SK-N-DZ (cell line): ENCODE measurements at places on chromosomes 5 and 9.

GRCh38 chr5:61076626-61077025, 85.6 kb downstream of the SMIM15 start:
- no peak for DNase-seq

DNA sequence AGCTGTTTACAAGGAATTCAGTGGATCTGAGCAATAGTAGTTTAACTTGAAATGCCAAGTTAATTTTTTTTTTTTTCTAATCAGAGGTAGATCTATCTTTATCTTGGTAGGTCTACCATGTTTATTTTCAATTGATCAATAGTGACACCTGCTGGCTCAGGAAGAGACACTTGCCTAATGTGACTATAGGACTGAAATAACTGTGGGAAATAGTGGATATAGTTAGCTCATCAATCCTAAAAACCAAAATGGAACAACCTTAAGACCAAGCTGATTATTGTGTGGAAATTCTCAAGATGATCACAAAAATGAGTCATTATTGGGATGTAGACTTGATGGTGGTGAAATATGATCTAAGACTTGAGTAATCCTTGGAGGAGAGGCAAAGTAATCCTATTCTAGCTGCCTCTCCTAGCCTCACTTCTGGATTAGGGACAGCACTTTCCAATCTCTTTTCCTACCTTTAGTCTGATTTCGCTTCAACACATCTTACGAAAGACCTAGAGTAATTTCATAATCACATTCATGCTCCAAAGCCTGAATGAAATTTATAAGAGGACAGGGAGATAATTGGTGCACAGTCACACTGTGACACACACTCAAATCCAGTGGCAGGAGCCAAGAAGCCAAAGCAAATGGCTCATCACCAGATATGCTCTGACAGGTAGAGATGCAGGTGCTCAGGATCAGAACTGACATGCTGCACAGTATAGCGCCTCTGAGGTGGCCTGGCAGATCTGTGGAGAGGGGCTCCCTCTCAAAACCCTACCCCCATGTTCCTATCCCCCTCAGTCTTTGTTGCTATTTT, 156.3 kb downstream of the HMHB1 start:
- DNase-seq: peak; percentile 33

DNA sequence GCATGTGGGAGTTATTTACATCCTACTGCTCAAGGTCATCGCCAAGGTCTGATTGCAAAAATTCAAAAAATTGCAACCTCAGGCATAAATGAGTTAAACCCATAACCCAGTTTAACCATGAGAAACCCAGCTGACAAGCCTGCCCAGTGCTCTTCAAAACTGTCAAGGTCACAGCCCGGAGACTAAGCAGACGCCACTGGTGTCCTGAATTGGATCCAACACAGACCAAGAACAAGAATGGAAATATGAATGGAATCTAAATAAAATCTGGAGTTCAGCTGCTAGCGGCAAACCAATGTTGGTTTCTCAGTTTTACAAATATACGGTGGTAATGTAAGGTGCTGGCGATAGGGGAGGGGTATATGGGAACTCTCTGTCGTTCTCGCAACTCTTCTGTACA, 201.5 kb upstream of the MVB12B start:
- DNase-seq: no peak

DNA sequence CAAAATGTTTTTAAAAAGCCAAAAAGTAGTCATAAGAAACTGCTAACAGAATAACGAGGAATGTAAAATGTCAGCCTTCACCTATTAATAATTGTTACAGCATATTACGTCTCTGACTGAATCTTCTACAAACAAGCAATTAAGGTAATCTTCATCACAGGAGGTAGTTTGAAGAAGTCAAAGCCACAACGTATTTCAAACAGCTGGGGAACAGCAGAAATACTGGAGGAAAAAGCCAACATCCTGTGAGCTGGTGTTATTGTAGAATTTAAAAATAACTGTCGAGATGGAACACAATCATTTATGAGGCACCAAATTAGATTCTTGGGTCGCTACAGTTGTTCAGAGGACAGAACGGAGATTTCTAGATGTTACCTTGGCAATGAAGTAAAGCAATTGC, 450.5 kb downstream of the AGTPBP1 start:
- no peak for DNase-seq

DNA sequence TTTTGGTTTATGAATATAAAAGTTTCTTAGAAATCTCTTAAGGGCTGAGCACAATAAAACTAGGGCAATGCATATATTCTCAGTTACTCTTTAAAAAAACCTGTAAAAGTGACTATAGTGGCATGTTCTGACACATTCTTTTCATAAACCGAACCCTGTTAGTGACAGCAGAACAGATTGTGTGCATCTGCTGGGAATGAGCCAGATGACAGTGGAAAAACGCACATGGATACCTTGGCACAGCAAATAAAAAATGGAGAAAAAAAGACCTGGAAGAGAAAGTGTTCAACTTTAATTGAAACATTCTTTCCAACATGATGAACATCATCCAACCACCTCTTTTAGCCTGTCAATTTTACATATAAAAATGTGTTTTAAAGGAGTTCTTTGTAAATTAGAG, 12.7 kb downstream of the MEF2C start:
- no peak for DNase-seq

DNA sequence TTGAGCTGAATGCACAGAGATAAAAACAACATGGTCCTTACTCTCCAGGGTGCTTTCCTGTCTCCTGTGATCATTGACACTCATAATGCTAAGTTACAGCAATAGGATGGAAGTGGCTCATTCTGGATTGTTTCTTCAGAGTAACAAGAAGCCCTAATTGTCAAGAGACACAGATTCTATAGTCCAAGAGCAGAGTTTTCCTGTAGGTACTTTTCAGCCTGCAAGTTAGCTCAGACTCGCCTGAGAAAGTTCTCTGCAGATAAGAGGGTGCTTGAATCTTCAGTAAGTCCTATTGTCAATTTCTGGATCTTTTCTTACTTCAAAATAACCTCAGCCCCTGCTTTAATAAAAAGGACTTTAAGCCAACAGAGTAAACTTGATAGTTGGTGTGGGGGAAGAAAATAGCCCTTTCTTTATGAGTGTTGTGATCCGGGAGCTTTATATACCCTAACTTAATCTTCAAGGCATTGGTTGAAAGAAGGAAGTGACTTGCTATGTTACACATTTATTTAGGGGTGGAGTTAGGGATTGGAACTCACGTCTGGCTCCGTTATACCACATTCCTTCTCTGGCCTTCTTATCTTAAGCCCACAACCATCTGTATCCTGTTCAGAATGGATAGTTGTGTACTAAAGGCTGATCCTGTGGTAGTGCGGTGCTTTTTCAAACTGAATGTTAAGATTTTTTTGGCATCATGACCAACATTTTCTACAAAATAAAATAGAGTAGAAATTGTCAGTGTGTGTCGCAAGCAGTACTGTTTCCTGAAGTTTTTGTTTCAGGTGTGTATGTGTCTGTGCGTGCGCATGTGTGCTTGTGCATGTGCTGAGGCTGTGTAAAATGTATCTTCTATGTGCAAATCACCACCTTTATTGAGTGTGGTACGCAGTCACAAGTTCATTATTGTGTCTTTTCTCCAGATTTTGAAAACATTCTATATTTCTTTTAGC, 173.9 kb downstream of the WDR70 start:
- no peak for DNase-seq

- DNase-seq: peak; percentile 17
Observed at GRCh38 chr9:83964973-83965349, 15.1 kb downstream of the HNRNPK start.

GRCh38 chr9:109203761-109204360, 36.8 kb upstream of the FRRS1L start:
- no peak for DNase-seq

DNA sequence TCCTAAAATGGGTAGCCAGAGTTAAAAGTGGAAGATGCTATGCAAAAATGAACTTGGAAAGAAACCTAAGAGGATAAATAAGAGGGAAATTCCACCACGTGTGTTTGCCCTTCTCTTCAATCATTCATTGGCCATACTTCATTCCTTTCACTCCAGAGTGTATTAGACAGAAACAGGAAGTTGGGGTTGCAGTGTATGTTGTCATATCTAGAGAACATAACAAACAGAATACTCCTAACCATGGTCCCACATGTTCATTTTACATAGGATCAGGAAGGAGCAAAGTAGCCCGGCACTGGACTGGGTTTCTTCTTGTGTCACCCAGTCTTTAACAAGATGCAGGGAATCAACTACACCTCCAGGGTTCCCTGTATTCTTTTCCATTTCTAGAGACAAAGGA, 7.6 kb upstream of the GPBP1 start:
- no peak for DNase-seq

DNA sequence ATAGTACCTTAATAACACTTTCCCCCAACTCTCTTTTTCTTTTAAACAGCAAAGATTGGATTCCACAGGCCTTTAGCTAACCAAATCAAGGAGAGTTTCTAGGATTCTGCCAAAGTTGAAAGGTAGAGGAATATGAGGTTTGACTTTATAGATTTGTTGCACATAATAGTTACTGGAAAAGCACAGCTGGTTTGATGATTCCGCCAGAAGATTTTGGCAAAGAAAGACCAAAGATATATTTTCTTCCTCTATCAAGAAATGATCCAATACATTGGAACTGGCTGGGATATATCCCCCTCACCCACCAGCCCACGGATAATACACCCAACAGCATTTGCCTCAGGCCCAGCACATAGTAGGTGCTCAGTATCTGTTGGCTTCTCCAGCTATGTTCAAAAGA, 289.8 kb downstream of the EBF1 start:
- DNase-seq: no peak

- no peak for DNase-seq
Observed at GRCh38 chr9:102482776-102483175, 512.4 kb upstream of the CYLC2 start.

- no peak for DNase-seq
Observed at GRCh38 chr5:72141440-72142355, 34.4 kb downstream of the MAP1B start.
